ENCODE measurements at places on chromosomes 5 and 9. TPM values are rescaled to one million over a fixed set of nuclear protein-coding genes. Genes with fewer than 3 reads are reported as not detected.

DNA sequence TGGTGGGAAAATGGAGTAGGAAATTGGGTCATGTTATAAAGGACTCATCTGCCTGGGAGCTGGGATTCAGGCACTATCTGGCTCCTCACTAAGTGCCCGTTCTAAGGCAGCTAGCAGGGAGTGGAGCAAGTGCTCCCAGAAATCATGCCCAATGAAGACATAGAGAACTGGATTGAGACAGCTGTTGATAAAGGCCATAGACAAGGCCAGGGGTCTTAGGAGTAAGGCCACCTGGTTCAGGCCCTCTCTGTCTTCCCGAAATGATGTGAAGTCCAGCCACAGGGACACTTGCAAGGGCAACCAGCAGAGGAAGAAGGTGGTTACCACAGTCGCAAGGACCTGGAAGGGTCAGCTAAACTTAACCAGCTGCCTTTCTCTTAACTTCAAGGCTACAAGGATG is 20.1 kb upstream of the SPINK1 start:
- DNase-seq: no peak

GRCh38 chr5:120375248-120375647 is 88.9 kb upstream of the PRR16 start:
- no peak for DNase-seq

DNA sequence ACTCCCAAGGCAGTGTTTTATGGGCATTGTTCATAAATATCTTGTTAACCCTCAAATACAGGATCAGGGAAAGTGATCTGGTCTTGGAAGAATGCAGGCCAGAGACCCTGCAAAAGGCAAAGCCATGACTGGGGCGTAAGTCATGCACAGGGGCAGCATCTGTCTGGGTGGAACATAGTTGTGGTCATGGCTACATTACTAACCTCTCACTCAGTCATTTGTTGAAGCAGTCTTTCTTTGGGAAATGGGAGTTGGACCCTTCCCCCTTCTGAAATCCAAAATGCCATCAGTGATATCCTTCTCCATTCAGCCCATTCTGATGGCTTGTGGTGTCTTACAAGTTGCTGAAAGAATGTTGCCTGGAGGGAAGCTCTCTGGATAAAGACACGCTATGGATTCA is 68.1 kb downstream of the GDNF start:
- DNase-seq: peak; percentile 98

- DNase-seq: no peak
Measured at GRCh38 chr9:99824378-99825171, 2.9 kb downstream of the NR4A3 start.

- DNase-seq: no peak
Measured at GRCh38 chr9:104412238-104412637, 91.8 kb upstream of the OR13F1 start.

Gene LMNB1
- 26.5 TPM for total RNA-seq

DNA sequence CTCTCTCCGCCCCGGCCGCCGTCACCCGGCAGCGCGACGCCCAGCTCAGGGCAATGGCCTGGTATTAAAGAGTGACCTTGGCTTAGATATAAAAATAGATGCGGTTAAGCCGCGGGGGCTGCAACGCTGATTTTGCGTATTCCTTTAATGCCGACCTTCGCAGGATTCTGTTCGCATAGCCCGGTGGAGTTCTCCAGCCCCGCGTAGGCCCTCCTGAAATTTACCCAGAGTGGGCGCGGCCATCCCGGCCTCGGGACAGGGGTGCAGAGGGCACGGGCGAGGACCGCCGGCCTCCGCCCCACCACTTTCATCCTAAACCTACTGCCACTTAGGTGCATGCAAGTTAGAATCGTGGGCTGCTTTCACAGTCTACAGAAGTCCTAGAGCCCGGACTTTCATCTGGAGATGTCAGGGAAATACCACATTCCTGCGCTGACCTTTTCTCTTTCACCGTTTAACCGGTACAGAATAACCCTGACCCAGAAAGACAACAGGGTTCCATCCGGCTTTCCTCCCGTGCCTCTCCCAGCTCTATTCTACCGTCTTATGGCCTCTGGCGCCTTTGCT is 492 bp upstream of the FAM169A start:
- DNase-seq: no peak

GRCh38 chr5:20213803-20214202 is 225.8 kb upstream of the CDH18 start:
- DNase-seq: no peak

DNA sequence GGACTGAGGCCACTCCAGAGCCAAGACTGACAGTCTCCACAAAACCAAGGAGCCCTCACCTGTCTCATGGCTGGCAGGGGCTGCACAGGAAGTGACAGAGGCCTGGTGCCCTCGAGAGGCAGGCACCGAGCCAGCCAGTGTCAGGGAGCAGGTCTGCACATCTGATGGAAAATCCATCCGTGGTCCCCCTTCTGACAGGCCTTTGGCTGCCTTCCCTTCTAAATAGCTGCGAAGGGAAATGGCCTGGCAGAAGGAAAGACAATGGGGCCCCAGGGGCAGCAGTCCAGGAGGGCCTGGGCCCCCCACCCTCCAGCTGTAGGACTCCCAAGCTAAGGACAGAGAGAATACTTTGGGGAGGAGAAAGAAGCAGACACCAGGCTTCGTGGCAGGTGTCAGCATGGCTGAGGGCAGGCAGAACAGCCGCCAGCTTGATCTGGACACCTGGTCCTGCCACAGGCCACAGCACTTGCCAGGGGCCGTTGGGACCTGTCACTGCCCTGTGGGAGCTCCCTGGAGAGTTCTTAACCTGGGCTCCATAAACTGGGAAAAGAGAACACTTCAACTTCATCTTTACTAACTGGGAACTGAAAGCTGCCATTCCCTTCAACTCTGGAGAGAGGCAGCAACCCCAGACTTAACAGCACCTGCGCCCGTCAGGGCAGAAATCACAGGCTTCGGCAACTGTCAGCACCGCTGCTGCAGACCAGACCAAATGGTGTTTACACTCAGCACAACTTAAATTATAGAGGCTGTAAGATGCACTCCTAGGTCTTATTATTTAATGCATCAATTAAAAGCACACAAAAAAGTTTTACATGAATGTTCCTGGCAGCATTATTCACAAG is 22.0 kb downstream of the ADAMTS2 start:
- no peak for DNase-seq

DNA sequence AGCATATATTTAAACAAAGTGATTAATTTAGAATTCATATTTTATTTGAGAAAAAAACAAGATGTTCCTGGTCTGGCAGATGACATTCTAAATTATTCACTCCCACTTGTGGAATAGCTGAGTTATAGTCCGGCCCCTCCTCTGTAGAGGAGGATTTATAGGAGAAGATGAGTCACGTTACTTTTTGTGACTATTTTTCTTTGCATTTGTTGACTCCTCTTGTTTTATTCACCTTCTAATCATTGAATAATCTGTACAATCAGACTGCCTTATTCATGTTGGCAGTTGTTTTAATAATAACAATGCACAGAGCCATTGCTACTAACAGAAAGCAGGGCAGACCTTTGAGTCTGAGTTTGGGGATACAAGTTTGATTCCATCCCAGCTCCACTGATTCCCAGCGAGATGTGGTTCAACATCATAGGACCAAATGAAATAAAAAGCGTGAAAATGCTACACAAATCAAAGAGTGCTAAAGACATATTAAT is 23.2 kb downstream of the DOCK8 start:
- DNase-seq: no peak

DNA sequence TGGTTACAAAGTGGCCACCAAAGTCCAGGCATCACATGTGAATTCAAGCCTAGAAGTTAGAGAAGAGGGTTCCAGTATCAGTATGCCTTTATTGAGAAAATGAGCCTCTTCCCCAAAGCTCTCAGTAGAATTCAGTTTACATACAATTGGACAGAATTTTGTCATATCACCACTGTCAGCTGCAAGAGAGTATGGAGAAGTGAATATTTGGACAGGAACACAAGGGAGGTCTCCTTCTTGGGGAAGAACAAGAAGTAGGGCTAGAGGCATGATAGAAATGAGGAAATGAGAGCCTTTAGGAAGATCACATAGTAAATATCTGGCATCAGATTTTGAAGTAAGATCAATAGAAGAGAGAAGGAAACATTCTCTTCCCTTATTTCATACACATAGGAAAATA is 27.8 kb upstream of the VLDLR start:
- no peak for DNase-seq

- no peak for DNase-seq
Measured at GRCh38 chr9:132234535-132234934, 72.7 kb downstream of the NTNG2 start.

DNA sequence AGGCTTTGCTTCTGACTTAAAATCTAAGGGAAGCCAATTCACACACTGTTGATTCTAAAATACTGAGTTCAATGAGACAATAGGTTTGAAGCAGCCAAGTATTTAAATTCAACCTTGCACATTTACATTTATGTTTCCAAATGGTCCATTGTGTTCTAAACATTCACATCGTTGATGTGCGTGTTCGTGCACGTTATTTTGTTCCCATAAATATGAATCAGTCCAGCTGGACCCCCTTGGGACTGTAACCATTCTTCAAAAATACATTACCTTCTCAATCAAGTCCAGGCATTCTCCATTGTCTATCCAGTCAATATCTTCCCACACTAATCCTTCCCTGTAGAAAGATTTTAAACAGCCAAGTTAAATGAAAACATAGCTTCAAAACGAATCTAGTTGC is 146.4 kb upstream of the RETREG1 start:
- DNase-seq: no peak

- no peak for DNase-seq
Measured at GRCh38 chr9:121962421-121962820, 130.7 kb downstream of the TTLL11 start.

Gene PRLR
- 1.8 TPM for total RNA-seq

Data from kidney epithelial cell (primary cell).